Fibroblast of skin of right quadriceps (primary cell): ENCODE measurements at places on chromosomes 5 and 9.

- no peak for DNase-seq
Measured at GRCh38 chr5:98102936-98103335, 670.5 kb upstream of the RGMB start.

GRCh38 chr9:1550636-1551035, 464.5 kb upstream of the SMARCA2 start:
- DNase-seq: no peak

DNA sequence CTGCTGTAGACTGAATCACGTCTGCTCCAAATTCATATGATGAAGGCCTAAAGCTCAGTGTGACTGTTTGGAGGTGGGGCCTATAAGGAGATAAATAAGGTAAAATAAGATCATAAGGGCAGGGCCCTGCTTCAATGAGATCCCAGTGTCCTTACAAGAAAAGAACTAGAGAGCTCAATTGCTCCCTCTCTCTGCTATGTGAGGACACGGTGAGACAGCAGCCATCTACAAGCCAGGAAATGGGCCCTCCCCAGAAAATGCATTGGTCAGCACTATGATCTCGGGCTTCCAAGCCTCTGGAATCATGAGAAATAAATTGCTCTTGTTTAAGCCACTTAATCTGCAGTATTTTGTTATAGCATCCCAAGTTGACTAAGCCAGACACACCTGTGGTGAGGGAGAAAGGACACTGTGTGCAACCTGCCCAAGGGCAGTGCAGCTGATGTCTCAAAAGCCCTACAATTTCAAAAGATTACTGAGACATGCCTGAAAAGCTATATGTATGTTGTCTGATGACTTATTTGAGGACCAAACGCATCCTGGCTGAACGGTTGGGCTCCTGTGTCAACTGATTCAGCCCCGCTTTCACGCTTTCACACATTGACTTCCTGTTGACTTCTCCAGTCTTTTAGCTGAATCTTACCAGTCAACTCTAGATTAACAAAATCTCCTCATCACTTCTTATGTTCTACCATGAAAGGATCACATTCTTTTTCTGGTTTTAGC, 13.2 kb downstream of the GZMK start:
- peak; percentile 16 for DNase-seq

DNA sequence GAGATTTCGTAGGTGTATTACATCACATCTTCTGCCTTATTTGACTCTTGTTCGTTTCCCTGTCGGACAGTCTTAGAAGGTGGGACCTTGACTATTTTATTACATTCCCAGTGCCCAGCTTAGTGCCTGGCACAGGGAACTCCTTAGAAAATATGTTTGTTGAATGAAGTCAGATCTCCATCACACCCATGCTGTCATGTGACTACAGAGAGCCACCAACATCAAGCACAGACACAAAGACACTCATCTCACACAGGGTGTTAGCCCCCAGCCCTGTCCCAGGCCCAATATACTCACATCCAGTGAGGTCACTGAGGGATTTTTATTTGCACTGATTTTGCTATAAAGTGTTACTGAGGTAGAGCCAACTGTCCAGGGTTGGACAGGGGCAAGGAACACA, 692 bp upstream of the SRA1 start:
- DNase-seq: no peak

DNA sequence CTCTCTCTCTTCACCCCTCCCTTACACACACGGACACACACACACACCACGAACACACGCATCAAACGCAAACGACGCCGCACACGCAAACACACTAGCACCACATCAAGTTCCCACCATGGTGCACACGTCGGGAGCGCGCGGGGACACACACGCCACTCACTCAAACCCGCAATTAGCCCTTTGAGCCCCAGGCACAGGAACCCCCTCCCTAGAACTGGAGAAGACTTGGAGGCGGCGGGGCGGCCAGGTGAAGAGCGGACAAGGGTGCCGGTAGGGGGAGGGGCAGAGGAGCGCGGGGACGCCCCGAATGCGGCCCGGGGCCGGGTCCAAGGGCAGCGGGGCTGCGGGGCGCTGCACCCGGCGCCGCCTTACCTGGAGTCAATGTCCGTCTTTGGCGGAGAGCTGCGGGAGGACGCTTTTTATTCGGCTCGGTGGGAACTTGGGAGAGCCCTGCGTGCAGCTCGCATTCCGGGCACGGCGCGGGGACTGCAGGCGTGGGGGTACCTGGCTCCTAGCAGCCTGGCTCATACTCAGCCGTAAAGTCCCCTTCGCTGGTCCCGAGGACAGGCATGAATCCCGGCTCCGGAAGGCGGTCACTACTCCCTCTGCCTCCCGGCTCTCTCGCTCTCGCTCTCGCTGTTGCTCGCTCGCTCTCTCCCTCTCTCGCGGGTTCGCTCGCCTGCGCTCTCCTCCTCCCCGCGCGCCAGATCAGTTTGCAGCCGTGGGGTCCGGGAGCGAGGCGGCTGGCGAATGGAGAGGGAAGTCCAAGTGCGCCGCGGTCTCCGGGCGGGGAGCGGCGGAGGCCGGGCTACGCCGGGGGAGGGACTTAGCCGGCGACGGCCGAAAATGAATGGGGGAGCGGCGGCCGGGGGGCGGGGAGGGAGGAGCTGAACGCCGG, at the start of gene BRINP1:
BRINP1 (minus strand) TSS at position 755 of the 901 bp plus-strand sequence. CDS start 56,080 bp downstream, outside the sequence.
- DNase-seq: peak; percentile 28

DNA sequence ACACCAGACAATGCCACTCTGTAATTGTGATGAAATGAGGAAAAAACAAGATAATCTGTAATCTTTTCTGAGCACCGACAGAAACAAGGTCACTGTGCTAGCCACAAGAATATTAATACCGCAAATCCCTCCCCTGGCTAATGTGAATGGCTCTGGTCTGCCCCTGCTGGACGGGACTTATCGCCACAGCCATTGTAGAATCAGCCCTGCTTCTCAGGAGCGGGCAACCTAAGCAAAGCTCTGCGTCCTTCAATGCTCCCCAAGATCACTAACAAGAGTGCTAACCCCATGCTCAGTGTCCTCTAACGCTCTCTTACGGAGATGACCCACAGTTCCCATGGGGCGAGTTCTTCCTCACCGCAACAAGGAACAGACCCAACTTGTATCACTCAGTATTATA, 42.7 kb downstream of the OR2V1 start:
- DNase-seq: no peak

DNA sequence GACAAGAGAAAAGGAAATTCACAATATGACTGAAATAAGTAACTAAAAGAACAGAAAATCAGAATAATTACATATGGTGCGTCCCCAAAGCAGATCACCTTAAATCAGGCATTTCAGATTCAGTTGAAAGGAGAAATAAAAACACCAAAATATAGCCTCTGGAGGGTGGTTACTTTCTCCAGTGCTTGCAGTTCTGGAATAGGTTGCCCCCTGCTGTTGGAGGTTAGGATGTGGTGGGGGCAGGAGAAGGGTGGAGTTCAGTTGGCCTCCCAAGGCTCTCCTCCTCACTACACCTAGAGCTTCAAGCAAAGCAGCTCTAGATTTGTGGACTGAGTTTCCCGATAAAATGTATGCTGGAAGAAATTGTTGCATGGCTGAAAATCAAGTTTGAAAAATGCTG, 338.2 kb upstream of the TLE4 start:
- DNase-seq: no peak

- DNase-seq: no peak
Measured at GRCh38 chr9:125881042-125881441, 133.9 kb downstream of the PBX3 start.

GRCh38 chr9:32359452-32359851, 25.0 kb upstream of the ACO1 start:
- DNase-seq: no peak

- no peak for DNase-seq
Measured at GRCh38 chr5:165502893-165503691, 1997.7 kb downstream of the MAT2B start.

DNA sequence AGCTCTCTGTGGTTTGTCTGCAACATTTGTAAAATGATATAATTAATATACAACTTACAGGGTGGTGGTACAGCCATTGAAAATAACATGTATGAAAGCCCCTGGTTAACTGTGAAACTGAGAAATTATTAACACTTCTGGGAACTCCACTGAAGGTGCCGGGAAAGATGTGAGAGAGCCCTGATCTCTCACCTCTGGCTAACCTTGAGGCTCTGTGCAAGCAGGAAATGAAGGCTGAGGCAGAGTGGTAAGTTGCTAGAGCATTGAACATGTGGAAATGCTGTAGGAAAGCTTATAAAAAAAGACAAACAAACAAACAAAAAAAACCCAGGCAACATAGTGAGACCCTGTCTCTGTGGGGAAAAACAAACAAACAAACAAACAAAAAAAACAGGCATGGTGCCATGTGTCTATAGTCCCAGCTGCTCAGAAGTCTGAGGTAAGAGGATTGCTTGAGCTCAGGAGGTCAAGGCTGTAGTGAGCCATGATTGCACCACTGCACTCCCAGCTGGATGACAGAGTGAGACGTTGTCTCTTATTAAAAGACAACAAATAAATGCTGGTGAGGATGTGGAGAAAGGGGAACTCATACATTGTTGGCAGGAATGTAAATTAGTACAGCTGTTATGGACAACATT, 7.5 kb downstream of the CATSPER3 start:
- DNase-seq: no peak

DNA sequence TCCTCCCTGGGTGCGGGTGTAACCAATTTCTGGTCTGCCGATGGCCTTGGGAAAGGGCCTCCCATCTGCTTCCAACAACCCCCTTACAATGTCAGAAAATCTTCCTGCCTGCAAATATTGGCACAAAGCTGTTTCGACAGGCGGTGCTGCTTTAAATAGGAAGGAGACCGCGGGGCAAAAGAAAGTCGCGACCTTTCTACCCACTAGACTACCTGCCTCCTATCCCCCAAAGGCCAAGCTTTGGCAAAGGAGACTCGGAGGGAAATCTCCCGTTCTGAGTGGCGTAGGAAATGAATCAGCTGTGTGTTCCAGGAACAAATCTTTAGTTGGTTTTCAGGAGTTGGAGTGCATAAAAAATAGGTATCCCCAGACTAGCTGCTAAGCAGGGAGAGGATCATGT, 36.8 kb upstream of the NFIB start:
- DNase-seq: no peak
